Kidney (tissue), 22 donors: ENCODE measurements at places on chromosomes 6 and 20. TPM values are rescaled to one million over a fixed set of nuclear protein-coding genes. Genes with fewer than 3 reads are reported as not detected.
A peak's percentile ranks its signal among the peaks of the same experiment; 100 is the strongest.

DNA sequence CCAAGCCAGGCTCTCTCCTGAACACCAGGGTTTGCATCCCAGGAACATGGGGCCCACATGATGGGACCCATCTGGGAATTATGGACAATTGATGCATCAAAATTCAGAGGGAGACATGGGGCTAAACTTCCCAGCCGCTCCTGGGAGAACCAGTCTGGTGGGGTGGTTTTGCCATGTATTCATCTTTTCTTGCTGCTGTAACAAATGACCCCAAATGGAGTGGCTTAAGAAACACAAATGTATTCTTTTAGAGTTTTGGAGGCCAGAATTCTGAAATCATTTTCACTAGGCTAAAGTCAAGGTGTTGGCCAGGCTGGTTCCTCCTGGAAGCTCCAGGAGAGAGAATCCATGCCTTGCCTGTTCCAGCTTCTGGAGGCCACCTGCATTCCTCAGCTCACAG is 6.5 kb downstream of the SLC13A3 start:
- no peak overlapping the region for H3K4me3 ChIP-seq
- H3K4me1 ChIP-seq: no peaks in the 10 kb centered on the region
- DNase-seq: no peak
- no peaks in the 10 kb centered on the region for H3K36me3 ChIP-seq
- H3K27ac ChIP-seq: no peak overlapping the region
- H3K27me3 ChIP-seq: no peaks in the 10 kb centered on the region

- no peak for DNase-seq
- H3K36me3 ChIP-seq: no peaks in the 10 kb centered on the region
- H3K4me3 ChIP-seq: no peak overlapping the region
- no peaks in the 10 kb centered on the region for H3K27me3 ChIP-seq
Observed at GRCh38 chr6:21519642-21520041, 73.9 kb upstream of the SOX4 start.

GRCh38 chr6:47276377-47276776 is 33.3 kb downstream of the TNFRSF21 start:
- H3K36me3 ChIP-seq: no peaks in the 10 kb centered on the region
- DNase-seq: no peak
- H3K4me1 ChIP-seq: no peaks in the 10 kb centered on the region
- no peak overlapping the region for H3K27ac ChIP-seq
- no peaks in the 10 kb centered on the region for H3K27me3 ChIP-seq

The ACTL10 gene
- total RNA-seq: 3.0 TPM

The PKHD1 gene
- 77.5 TPM for total RNA-seq

The C6orf47 gene
- 26.5 TPM for total RNA-seq

The RWDD2A gene
- 4.0 TPM for total RNA-seq

The SPDEF gene
- 0.19 TPM for total RNA-seq

DNA sequence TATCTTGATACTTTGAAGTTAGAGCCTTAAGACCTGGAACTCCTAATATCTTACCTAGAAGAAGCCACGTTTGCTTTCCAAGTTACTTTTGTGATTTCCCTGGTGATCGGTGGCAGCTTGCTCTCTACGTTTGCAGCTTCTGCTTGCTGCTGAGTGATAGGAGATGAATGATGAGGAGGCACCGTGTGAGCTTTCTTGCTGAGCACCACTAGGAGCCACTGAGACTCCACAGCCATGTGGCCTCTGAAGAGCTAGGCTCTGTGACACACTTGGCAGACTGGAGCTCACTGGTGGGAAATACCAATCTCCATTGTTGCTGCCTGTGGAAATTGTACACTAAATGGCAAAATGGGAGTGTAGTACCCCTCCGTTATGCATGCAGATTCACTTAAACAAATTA is 161.8 kb downstream of the IBTK start:
- H3K36me3 ChIP-seq: no peaks in the 10 kb centered on the region
- no peak for DNase-seq
- H3K27ac ChIP-seq: no peak overlapping the region
- no peak overlapping the region for H3K4me3 ChIP-seq
- H3K27me3 ChIP-seq: no peaks in the 10 kb centered on the region

The FKBP1C gene
- total RNA-seq: 0.25 TPM

DNA sequence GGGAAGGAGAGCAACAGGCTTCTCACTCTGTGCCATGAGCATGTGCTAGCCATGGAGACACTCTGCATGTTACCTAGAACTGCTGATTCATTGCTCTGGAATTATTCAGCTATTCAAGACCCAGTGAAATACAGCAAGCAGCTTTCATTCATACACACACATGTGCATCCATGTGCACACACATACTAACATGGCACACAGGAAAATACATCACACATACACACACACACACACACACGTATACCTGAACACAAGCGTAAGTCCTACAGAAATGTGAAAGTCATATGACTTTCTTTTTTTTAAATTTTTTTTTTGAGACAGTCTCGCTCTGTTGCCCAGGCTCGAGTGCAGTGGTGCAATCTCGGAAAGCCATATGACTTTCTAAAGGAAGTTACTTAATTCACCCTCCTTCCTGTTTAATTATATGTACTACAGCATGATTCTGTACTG is 108.2 kb upstream of the NFATC2 start:
- H3K36me3 ChIP-seq: no peaks in the 10 kb centered on the region
- H3K4me1 ChIP-seq: no peaks in the 10 kb centered on the region
- no peak for DNase-seq
- H3K4me3 ChIP-seq: no peak overlapping the region

- H3K27me3 ChIP-seq: no peaks in the 10 kb centered on the region
- no peaks in the 10 kb centered on the region for H3K4me1 ChIP-seq
- DNase-seq: no peak
- H3K4me3 ChIP-seq: no peak overlapping the region
- H3K27ac ChIP-seq: no peak overlapping the region
Observed at GRCh38 chr6:160177220-160177619, 55.6 kb downstream of the SLC22A1 start.

The MBOAT1 gene
- total RNA-seq: 15.1 TPM

The CYP24A1 gene
- total RNA-seq: 39.0 TPM

The MUC21 gene
- not detected for total RNA-seq

GRCh38 chr6:40955178-40955545 is 83.9 kb downstream of the UNC5CL start:
- no peaks in the 10 kb centered on the region for H3K4me1 ChIP-seq
- H3K4me3 ChIP-seq: no peak overlapping the region
- DNase-seq: no peak
- no peak overlapping the region for H3K27ac ChIP-seq
- no peaks in the 10 kb centered on the region for H3K36me3 ChIP-seq

- no peak overlapping the region for H3K27ac ChIP-seq
- H3K27me3 ChIP-seq: no peaks in the 10 kb centered on the region
- H3K4me1 ChIP-seq: no peaks in the 10 kb centered on the region
- no peak overlapping the region for H3K4me3 ChIP-seq
- DNase-seq: no peak
Observed at GRCh38 chr6:96164802-96165201, 149.0 kb downstream of the FUT9 start.

- H3K4me1 ChIP-seq: no peaks in the 10 kb centered on the region
- DNase-seq: no peak
- H3K4me3 ChIP-seq: no peak overlapping the region
- no peak overlapping the region for H3K27ac ChIP-seq
Observed at GRCh38 chr6:135600931-135601330, 103.4 kb upstream of the AHI1 start.

GRCh38 chr20:45470937-45471336 is 1.4 kb downstream of the WFDC2 start:
- peak overlapping the region; percentile 64 for H3K4me3 ChIP-seq
- H3K36me3 ChIP-seq: no peaks in the 10 kb centered on the region
- H3K27me3 ChIP-seq: no peaks in the 10 kb centered on the region

DNA sequence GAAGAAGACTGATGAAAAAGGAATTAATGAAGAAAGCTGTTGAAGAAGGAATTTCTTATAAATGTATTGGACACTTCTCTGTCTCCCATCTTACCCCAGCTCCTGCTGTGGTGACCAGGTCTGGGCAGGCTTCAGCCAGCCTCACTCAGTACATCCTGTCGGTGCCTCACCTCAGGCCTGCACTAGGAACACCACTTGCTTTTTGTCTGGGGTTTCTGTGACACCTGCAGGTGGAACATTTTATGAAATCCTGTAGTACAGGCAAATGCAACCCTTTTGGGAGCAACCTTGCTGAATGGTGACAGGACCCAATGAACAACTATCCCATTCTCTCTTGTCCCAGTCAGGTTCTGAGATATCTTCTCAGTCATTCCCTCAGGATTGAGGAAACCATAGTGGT is 129.7 kb downstream of the PRDM13 start:
- no peaks in the 10 kb centered on the region for H3K36me3 ChIP-seq
- no peaks in the 10 kb centered on the region for H3K4me1 ChIP-seq
- H3K27ac ChIP-seq: no peak overlapping the region
- no peak overlapping the region for H3K4me3 ChIP-seq
- no peak for DNase-seq

GRCh38 chr6:10901770-10902169 is 14.9 kb downstream of the SYCP2L start:
- no peaks in the 10 kb centered on the region for H3K36me3 ChIP-seq
- no peaks in the 10 kb centered on the region for H3K4me1 ChIP-seq
- H3K27me3 ChIP-seq: no peaks in the 10 kb centered on the region
- no peak for DNase-seq
- no peak overlapping the region for H3K4me3 ChIP-seq

GRCh38 chr6:118876198-118876597 is 17.8 kb upstream of the ASF1A start:
- DNase-seq: no peak
- H3K27ac ChIP-seq: no peak overlapping the region
- H3K36me3 ChIP-seq: no peaks in the 10 kb centered on the region
- no peaks in the 10 kb centered on the region for H3K27me3 ChIP-seq
- H3K4me1 ChIP-seq: no peaks in the 10 kb centered on the region

The TENT5A gene
- total RNA-seq: 13.4 TPM

DNA sequence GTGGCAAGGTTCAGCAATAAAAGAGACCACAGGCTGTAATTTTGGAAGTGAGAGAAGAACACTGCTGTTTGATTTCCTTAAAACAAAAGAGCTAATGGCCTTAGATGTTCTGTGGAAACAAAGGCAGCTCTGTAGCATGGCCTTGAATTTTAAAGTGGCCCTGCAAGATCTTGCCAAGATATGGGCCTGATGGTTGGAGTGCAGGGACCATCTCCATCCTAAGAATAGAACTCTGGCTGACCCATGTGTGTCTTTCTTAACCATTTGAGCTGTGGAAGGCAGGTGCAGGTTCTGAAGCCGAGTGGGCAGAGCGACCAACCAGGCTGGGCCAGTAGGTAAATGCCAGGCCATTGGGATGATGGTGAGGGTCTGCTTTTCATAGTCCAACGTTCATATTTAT is 73.8 kb upstream of the VSTM2L start:
- no peak overlapping the region for H3K4me3 ChIP-seq
- no peaks in the 10 kb centered on the region for H3K27me3 ChIP-seq
- no peak for DNase-seq
- no peaks in the 10 kb centered on the region for H3K4me1 ChIP-seq

The TCFL5 gene
- total RNA-seq: 11.5 TPM

The CSNK2B gene
- 130 TPM for total RNA-seq

The PRPH2 gene
- total RNA-seq: 1.6 TPM

The TPBG gene
- total RNA-seq: 30.8 TPM

DNA sequence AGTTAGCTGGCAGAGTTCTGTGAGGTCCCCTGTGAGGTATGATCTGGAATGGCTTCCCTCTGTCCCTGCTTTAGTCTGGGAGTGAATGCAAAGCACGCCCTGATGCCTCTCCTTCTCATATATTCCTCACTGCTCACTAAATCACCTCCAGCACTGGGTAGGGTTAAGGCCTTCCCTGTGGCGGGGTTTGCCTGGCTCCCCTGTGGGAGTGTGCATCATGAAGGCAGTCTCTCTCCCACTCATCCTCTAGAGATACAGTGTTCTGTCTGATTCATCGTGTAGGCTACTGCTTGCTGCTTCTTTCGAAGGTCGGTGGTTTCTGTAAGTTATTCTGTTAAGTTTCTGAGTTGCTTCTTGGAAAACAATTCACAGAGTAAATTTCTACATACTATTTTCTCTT is 420.0 kb upstream of the EYS start:
- DNase-seq: no peak
- H3K4me1 ChIP-seq: no peaks in the 10 kb centered on the region
- no peaks in the 10 kb centered on the region for H3K27me3 ChIP-seq
- H3K36me3 ChIP-seq: no peaks in the 10 kb centered on the region
- no peak overlapping the region for H3K4me3 ChIP-seq
- no peak overlapping the region for H3K27ac ChIP-seq

- H3K27ac ChIP-seq: no peak overlapping the region
- no peak for DNase-seq
- H3K4me1 ChIP-seq: no peaks in the 10 kb centered on the region
- peaks cover 33% of the 10 kb centered on the region for H3K36me3 ChIP-seq
- no peaks in the 10 kb centered on the region for H3K27me3 ChIP-seq
Observed at GRCh38 chr6:109373762-109374161, 8.5 kb downstream of the CD164 start.

GRCh38 chr20:36162272-36162966 is 7.9 kb downstream of the EPB41L1 start:
- no peaks in the 10 kb centered on the region for H3K36me3 ChIP-seq
- peak; percentile 64 for DNase-seq
- no peak overlapping the region for H3K4me3 ChIP-seq
- H3K27ac ChIP-seq: no peak overlapping the region
- H3K27me3 ChIP-seq: no peaks in the 10 kb centered on the region

GRCh38 chr6:24991810-24992467 is 56.2 kb upstream of the RIPOR2 start:
- H3K36me3 ChIP-seq: no peaks in the 10 kb centered on the region
- no peak overlapping the region for H3K4me3 ChIP-seq
- no peaks in the 10 kb centered on the region for H3K27me3 ChIP-seq
- peak; percentile 51 for DNase-seq

DNA sequence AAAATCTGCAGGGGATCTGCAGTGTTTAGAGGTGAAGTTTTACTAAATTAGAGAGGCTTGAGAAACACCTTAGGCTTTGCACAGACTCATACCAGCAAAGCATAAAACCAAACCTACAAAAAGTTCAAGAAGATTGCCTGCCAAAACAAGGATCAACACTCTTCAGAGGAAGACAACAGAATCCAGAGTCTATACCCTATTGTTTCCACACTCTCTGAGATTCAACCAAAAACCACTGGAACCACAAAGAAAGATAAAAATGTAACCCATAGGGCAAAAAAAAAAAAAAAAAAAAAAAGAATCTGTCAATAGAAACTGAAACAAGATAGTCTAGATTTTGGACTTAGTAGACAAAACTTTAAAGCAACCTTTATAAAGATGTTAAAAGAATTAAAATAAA is 102.7 kb downstream of the ANKRD60 start:
- DNase-seq: no peak
- H3K27me3 ChIP-seq: no peaks in the 10 kb centered on the region
- H3K4me3 ChIP-seq: no peak overlapping the region
- H3K27ac ChIP-seq: no peak overlapping the region
- no peaks in the 10 kb centered on the region for H3K36me3 ChIP-seq
- no peaks in the 10 kb centered on the region for H3K4me1 ChIP-seq

The GSTA2 gene
- total RNA-seq: 0.28 TPM

The NDUFAF5 gene
- 26.4 TPM for total RNA-seq

GRCh38 chr6:50708664-50709365 is 4.5 kb upstream of the TFAP2D start:
- H3K4me1 ChIP-seq: no peaks in the 10 kb centered on the region
- peaks cover 18% of the 10 kb centered on the region for H3K27me3 ChIP-seq
- no peaks in the 10 kb centered on the region for H3K36me3 ChIP-seq
- no peak for DNase-seq
- no peak overlapping the region for H3K27ac ChIP-seq
